ENCODE measurements at places on chromosomes 5 and 9.

DNA sequence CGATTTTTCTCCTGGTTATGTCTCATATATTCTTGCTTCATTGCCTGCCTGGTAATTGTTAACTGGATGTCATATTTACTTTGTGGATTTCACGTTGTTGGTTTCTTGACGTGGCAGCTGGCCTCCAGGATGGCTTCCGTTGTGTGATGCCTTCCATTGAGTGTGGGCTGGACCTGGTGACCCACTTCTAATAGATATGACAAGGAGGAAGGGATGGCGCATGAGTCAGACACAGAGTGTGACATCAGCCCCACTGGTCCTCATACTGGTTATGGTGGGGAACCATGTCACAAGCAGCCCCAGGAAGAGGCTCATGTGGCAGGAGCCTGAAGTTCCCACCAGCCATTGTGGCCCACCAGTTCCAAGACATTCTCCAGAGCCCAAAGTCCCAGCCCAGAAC lies 6.4 kb upstream of the PAEP start:
- no peak for DNase-seq

DNA sequence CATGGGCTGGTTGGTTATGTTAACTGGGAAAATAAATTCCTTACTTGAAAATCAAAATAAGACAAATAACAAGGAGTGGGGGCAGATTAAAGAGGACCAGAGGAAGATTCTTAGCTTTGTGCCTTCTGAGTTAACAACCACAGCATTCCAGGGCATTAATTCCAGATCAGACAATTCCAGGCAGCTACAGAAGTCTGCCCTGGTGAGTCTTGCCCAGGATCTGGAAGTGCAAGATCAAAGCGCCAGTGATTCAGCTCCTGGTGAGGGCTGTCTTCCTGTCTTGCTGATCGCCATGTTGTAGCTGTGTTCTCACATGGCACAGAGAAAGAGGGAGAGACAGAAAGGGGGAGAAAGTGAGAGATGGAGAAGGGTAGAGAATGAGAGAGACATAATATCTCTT lies 65.6 kb downstream of the ANXA2R start:
- no peak for DNase-seq

DNA sequence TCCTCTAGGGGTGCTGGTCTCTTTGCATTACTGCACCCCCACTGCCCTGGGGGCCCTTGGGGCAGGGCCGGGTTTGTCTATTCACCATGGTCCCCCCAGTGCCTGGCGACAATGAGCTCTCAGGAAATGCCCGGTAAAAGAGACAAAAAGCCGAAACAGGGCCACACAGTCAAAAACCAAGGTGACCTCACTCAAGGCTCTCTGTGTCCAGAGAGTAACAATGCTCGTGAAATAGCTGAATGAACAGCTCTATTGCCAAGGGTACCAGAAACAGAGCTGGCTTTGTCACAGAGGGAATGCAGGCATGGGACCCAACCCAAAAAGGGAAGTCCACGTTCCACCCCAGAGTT lies 16.0 kb downstream of the SH3PXD2B start:
- no peak for DNase-seq

- no peak for DNase-seq
These were observed 409.2 kb downstream of the HTR1A start for GRCh38 chr5:63553073-63553472.

- DNase-seq: no peak
These were observed 107.9 kb downstream of the PHF2 start for GRCh38 chr9:93684161-93684765.

DNA sequence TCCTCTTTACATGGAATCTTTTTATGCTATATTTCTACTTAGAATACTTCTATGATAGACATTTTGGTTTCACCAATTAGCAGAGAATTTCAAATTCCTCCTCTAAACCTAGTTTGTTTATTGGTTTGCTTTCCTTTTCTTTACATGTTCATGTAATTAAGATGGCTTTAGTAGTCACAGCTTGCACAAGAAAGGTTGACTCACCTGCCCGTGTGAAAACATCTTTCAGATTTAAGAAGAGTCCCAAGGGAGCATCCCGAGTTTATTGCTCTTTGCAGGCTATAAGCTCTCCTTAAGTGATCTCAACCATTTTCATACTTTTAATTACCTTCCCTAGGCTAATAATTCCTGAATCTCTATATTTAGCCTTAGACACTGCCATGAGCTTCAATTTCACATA lies 28.9 kb downstream of the TYRP1 start:
- no peak for DNase-seq

GRCh38 chr5:75214928-75215327 lies 21.8 kb downstream of the ANKRD31 start:
- DNase-seq: no peak

Data from NCI-H524 (cell line).